Renal cortical epithelial cell (primary cell): ENCODE measurements at places on chromosomes 2 and 18. TPM values are rescaled to one million over a fixed set of nuclear protein-coding genes. Genes with fewer than 3 reads are reported as not detected.

DNA sequence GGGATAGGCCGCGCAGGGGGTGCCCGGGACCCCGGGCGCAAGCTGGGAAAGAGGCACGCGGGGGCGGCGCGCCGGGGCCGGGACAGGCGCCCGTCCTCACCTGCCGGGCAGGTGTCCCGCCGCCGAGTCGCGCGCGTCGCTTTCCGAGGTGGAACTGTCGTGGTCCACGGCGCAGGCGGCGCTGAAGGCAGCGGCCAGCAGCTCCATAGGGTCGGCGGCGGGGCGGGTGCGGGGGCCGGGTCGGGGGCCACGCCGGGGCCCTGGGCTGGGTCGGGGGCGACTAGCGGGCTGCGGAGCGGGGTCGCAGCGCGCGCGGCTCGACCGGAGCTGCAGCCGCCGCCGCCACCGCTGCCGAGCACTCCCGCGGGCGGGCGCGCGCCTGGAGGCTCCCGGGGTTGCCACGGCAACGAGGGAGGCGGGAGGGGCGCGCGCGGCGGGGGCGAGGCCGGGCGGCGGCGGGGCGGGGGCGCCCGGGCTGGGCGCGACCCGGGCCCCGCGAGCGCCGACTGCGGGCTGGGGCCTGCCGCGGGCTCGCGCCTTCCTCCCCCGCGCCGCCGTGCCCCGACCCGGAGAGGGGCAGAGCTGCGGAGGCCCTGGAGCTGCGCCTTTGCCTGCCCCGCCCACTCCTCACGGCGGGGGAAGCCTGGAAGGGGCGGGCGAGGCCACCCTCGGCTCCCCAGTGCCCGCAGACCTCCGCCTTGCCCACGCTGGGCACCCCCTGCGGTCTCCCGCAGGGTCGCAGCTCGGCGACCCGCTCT lies 57.9 kb downstream of the SNORC start:
- DNase-seq: no peak

- no peak for DNase-seq
These were observed 174.4 kb downstream of the SEPTIN10 start for GRCh38 chr2:109439390-109439786.

DNA sequence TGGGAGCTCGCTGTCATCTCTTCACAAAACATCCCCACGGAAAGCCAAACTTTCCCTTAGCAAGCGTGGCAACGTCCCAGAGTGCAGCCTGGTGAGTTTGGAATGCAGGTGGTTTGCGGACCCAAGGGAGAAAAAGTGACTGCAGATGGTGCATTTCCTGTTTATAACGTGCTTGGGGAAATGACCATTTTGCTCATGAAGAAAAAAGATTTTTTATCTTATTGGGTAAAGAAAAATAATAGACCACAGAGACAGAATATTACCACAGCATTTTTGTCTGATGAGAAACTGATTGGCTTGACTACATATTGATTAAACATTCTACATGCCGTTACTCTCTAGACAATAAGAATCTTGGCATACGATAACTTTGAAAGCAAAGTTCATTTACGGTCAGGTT lies 136.5 kb downstream of the COPS8 start:
- DNase-seq: peak; percentile 75

HOXD4 gene
- total RNA-seq: 6.6 and 23.2 TPM in 2 replicates

- DNase-seq: peak; percentile 80
These were observed 20.7 kb downstream of the SFT2D3 start for GRCh38 chr2:127721978-127722355.
